Renal cortical epithelial cell (primary cell): ENCODE measurements at places on chromosomes 11 and 22.
A peak's percentile ranks its signal among the peaks of the same experiment; 100 is the strongest.

DNA sequence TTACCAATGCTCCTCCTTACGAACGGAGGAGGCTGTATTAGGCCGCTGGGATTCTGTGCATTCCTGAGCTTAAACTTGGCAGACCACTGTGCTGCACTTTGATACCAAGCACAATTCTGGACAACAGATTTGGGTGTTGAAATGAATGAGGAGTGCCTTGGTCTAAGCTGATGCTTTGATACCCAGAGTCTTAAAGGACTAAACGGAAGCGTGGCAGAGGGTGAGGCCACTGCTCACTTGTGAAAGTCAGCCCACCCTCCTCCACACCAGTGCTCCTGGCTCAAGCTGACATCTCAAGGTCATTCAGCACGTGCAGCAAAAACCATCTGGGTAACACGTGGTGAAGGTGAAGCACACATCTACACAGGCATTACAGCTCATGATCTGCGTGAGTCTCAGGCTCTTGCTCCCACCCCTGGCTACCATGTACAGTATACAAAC is 85.9 kb downstream of the MICAL3 start:
- no peak for DNase-seq

GRCh38 chr11:111938687-111939160 is 1.6 kb downstream of the DIXDC1 start:
- DNase-seq = no peak

GRCh38 chr11:100629671-100630070 is 57.4 kb upstream of the ARHGAP42 start:
- DNase-seq = peak; percentile 27

GRCh38 chr22:44755417-44755816 is 3.0 kb downstream of the ARHGAP8 start:
- no peak for DNase-seq

GRCh38 chr11:19906126-19906525 is 193.5 kb downstream of the NAV2 start:
- DNase-seq = no peak

DNA sequence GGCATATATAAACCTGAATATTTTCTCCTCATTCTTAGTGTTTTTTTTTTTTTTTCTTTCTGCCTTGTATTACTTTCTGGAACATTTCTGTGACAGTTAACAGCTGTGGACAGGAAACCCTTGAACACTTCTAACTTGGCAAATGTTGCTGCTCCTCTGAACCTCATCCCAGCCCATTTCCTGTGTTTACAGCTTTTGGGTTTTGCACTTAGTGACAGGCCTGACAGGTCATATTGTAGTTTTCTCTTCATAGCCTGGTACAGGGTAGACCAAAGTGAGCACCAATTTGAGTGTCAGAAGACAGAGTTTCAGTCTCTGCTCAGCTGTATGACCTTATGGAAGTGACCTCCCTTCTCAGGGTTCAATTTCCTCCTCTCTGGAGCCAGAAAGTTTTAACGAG is 91.6 kb downstream of the STIM1 start:
- peak; percentile 26 for DNase-seq

GRCh38 chr11:40797981-40798380 is 661.5 kb downstream of the LRRC4C start:
- DNase-seq = peak; percentile 61

GRCh38 chr22:45991098-45991497 is 14.1 kb upstream of the WNT7B start:
- no peak for DNase-seq
